Central memory CD4-positive, alpha-beta T cell (primary cell): ENCODE measurements at places on chromosomes 7 and 10.

DNA sequence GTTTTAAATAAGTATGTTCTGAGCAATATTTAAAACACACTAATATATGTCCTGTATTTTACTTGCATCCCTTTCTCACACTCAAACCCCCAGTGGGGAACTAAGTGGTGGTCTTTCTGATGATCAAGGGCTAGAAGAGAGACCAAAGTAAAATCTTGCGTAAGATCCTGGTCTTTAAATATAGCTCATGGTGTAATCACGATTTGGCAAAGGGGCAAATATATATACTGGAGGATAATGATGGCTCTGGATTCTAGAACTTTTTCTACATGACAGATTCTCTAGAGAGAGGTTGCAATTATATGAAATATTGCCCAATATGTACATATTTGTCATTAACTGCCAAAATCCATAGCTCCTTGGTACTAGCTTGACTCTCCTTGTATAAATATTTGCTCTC, 438.3 kb downstream of the NXPH1 start:
- DNase-seq: no peak

GRCh38 chr7:142770661-142771352, at the start of gene PRSS2:
TSS of gene PRSS2 (plus strand) at chr7:142770970. CDS start at chr7:142770983, 13 bp downstream.
- DNase-seq: no peak

- DNase-seq: no peak
These were observed 689.5 kb downstream of the DNAJB9 start for GRCh38 chr7:109259151-109259550.

- DNase-seq: no peak
These were observed 77.9 kb downstream of the TMEM178B start for GRCh38 chr7:141151746-141152145.

GRCh38 chr7:91973639-91974038, 33.0 kb downstream of the AKAP9 start:
- no peak for DNase-seq
